Stimulated activated CD4-positive, alpha-beta T cell treated with anti-CD3 and anti-CD28 coated beads, TNF-alpha, amount 100 ng/mL, for 1 hour (primary cell): ENCODE measurements at places on chromosomes 6 and 20.
A peak's percentile ranks its signal among the peaks of the same experiment; 100 is the strongest.

GRCh38 chr6:41546866-41547798, 951 bp downstream of the FOXP4 start:
- peak; percentile 25 for DNase-seq

DNA sequence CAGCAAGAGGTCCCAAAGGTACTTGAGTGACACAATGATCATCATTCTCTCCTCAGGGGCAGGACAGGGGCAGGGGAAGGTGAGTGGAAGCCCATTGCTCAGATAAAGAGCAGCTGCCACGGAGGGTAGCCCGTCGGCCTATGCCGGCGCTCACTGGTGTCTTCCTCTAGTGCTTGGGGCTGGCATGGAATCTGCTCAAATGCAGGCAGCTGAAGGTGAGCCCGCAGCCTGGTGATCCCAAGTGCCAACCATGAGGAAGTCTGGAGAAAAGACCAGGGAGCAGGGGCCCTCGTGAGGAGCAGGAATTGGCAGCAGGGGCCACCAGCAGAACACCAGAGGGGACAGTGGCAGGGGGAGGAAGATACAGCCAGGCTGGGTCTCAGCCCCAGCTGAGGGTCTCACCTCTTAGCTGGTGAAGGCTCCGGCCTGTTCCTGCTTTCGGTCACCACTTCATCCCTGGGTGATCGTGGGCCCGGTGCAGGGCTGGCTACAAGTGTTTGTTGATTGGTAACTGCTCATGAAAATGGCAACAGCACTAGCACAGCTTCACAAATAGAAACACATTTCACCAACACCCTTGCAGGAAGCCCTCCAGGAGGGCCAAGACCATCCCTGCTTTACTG, 24.7 kb downstream of the RBCK1 start:
- no peak for DNase-seq

DNA sequence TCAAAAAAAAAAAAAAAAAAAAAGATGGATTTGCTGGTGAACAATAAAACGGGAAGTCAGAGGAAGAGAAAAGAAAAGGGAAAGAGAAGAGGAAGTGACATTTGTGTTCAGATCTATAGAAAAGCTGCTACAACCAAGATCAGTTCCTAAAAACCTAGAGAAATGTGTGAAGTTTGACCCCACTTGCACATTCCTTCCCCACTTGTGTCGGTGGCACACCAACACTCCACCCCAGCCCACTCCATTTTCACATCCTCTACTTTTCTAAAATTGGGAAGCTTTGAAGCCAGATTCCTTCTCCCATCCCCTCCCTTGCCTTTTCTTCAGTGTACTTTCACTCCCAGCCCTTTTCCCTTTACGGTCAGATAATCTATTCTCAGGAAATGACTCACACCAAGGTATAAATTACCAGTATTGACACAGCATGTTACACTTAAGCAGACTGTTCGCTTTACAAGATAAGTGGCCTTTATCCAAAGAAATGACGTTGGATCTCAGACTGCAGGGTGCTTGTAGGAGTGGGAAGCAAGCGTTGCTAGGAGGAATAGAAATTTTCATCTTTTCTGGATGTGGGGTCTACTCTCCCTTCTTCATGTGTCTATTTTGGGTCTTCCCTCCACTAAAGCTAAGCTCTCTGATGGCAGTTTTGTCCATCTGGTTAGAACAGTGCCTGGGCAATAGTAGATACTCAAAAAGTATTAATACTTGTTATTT, 92.5 kb upstream of the ADGRF1 start:
- no peak for DNase-seq

GRCh38 chr20:17233626-17234025, 6.8 kb downstream of the PCSK2 start:
- DNase-seq = no peak

DNA sequence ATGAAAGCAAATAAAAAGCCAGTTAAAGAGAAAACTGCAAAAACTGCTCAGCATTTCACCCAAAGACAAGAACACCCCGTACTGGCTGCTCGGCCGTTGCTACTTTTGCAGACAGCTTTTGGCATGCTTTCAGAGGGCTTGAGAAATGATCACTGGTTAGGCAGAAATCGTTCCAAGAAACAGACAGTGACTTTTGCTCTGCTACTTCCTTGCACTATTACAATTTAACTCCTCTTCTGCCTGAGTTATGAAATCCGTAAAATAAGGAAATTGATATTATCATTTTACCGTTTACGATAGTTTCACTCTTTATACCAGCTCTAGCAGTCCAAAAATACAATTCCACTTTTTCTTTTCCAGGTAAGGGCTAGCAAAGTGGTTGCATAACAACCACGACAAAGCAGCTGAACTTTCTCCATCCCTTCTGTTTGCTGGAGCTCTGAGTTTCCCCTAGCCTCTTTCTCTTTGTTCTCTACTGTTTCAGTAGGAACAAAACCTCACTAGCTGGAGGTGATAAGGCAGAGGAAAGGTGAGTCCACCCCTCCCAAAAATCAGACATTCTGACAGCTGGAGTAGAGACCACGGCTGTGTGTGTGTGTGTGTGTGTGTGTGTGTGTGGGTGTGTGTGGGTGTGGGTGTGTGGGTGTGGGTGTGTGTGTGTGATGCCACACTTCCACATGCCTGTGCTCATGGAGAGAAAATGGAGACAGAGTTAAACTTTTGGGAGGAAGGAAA, 191.8 kb upstream of the RREB1 start:
- no peak for DNase-seq

- no peak for DNase-seq
Observed at GRCh38 chr6:137659871-137660270, 165.7 kb upstream of the OLIG3 start.
